ENCODE measurements at places on chromosomes 12 and 14.
A peak's percentile ranks its signal among the peaks of the same experiment; 100 is the strongest.

DNA sequence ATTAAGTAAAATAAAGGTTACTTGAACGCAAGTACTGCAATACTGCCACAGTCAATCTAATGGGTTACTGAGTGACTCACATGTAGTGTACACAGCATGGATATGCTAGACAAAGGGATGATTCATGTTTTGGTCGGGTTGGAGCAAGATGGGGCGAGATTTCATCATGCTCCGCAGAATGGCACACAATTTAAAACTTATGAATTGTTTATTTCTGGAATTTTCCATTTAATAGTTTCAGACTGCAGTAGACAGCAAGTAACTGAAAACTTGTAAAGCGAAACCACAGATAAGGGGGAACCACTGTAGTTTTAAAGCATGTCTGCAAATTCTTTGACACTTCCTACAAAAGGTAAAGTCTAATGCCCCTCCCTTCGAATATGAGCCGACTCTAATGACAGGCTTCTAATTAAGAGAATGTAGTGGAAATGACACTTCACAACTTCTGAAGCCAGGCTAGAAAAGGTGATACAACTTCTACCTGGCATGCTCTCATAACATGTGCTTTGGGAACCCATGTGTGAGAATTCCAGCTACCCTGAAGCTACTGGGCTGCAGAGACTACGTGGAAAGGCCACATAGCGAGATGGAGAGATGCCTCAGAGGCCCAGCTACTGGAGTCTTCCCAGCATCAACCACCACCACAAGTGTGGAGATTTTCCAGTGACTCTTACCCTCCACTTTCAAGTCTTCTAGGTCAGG is 13.9 kb upstream of the TCP11L2 start:
- DNase-seq: peak; percentile 9

GRCh38 chr14:93997082-93997481 is at the start of gene CCDC197:
CCDC197 (plus strand) TSS chr14:93997301; CDS start chr14:93998132, 831 bp downstream.
- no peak for DNase-seq

DNA sequence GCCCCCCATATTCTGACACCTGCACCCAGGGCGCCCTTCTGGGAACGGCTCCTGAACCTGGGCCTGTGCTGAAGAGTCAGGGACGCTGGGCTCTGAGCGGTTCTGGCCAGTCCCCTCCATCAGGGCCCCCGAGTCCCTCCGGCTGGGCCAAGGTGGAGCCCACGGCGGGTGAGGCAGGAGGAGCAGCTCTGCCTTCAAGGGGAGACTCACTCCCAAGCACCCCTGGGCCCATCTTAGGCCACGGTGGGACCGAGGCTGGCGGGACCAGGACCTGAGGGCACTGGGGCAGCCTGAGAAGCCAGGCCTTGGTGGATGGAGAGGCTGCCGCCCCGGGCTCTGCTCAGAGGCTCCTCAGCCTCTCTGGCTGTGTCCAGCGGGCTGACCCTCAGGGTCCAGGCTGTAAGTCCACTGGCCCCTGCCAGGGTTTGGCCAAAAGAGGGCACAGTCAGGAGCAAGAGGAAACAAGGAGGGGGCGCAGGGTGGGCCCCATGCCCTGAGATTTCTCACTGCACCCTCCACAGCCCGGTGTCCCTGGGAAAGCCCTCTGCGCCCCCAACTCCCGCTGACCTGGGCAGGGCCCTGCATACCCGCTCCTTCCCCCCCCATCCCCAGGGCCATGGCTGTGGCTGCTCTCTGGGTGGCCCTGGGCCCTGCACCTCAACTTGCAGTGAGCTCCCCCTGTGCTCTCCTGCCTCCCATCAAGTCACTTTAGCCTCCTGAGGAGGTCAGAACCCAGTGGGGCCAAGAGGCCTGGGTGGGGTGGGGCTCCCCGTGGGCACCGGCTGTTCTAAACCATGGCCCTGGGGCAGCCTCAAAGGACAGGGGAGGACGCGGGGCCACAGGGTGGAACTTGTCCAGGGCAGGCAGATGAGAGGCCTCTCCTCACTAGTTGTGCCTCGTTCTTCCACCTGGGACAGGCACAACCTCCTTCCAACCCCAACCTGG is 266.4 kb upstream of the SFSWAP start:
- DNase-seq: no peak

GRCh38 chr12:121600702-121601336 is 20.0 kb upstream of the KDM2B start:
- DNase-seq: no peak

GRCh38 chr14:104475802-104476201 is 103.8 kb upstream of the C14orf180 start:
- DNase-seq: no peak

- DNase-seq: no peak
Measured at GRCh38 chr12:52692254-52692653, 11.1 kb downstream of the KRT77 start.
